ENCODE measurements at places on chromosomes 7 and 10. TPM values are rescaled to one million over a fixed set of nuclear protein-coding genes. Genes with fewer than 3 reads are reported as not detected.
A peak's percentile ranks its signal among the peaks of the same experiment; 100 is the strongest.

The HOXA3 gene
- not detected for total RNA-seq

The SPRN gene
- total RNA-seq = not detected

The PAX4 gene
- total RNA-seq = not detected

The LIPJ gene
- not detected for total RNA-seq

The WEE2 gene
- total RNA-seq = 0.15 TPM

GRCh38 chr10:123784646-123785045 lies 107.0 kb downstream of the CPXM2 start:
- DNase-seq = no peak

GRCh38 chr7:130721486-130722277 lies 12.3 kb downstream of the KLF14 start:
- DNase-seq = no peak

- no peak for DNase-seq
These were observed 38.2 kb upstream of the ANK3 start for GRCh38 chr10:60427709-60428386.

- peak; percentile 44 for DNase-seq
These were observed 184.5 kb downstream of the GATA3 start for GRCh38 chr10:8238986-8239385.

- DNase-seq = peak; percentile 56
These were observed at the start of gene ACTL6B for GRCh38 chr7:100655908-100656674. Gene ACTL6B, minus strand, starts transcription at chr7:100656448. Its CDS starts 94 bp downstream, at chr7:100656354.

GRCh38 chr10:83760142-83760541 lies 379.2 kb upstream of the GHITM start:
- no peak for DNase-seq

DNA sequence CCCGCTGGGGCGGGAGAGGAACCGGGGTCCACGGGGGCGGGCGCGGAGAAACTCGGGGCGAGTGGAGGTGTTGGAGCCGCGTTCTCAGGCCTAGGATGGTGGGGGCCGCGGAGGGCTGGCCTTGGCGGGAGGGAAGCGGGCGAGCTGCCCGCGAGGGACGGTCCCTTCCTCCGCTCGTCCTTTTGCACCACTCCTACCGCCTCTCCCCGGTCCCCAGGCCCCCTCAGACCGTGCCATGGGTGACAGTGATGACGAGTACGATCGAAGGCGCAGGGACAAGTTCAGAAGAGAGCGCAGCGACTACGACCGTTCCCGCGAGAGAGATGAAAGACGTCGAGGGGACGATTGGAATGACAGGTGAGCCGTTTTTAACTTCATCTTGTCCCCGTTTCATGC lies 451 bp downstream of the SRRT start:
- DNase-seq = peak; percentile 49

DNA sequence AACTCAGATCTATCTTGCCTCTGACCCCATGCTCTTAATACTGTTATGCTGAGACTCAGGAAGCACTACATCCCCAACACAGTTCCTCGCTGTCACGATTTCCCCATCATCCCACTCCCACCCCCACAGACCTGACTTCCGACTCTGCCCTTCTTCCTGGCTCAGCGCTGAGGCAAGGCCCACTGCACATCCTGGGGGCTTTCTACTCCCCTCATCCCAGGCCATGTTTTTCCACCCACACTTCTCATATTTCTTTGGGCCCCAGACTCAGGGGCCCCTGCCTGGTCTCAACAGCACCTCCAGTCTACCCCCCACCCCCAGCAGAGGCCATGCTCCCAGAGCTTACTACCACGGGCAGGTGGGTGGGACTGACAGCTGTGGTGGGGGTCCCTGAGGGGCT lies 7.7 kb upstream of the NDST2 start:
- DNase-seq = no peak

GRCh38 chr10:128180843-128181242 lies 54.6 kb upstream of the MKI67 start:
- DNase-seq = peak; percentile 77

- DNase-seq = no peak
These were observed 12.5 kb upstream of the NKX6-2 start for GRCh38 chr10:132798403-132798802.

GRCh38 chr7:116762971-116763370 lies 91.0 kb downstream of the MET start:
- no peak for DNase-seq

DNA sequence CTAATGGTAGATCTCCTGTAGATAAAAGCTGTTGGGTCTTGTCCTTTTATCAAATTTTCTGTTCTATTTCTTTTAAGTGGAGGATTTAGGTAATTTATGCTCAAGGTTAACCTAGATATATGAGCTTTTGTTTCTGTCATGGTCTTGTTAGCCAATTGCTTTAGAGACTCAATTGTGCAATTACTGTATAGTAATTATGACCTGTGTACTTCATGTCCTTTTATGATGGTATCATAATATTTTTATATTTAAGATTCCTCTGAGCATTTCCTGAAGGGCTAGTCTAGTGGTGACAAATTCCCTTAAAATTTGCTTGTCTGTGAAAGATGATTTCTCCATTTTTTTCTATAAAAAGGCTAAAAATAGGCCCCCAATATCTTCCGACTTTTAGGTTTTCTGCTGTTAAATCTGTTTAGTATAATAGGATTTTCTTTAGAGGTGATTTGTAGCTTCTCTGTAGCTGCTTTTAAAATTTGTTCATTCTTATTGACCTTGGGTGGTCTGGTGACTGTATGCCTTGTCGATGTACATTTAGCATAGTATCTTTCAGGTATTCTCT lies 5.4 kb upstream of the AKR1C3 start:
- no peak for DNase-seq

DNA sequence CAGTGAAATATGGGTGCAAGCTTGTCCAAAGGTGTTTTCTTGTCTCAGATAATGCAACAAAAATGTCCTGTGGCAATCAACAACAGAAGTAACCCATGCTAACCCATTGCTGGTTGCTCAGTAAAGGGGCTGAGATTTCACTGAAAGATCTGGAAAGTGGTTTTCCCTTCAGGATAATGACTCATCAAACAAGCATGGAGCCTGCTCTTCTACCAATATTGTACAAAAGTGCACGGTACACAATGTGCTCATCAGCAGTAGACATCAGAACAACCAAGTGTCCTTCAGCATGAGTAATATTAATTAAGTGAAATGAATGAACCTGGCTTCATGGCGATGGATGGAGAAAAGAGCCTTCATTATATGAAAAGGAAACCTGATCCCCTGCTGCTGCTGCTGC lies 287.1 kb upstream of the NEBL start:
- no peak for DNase-seq

DNA sequence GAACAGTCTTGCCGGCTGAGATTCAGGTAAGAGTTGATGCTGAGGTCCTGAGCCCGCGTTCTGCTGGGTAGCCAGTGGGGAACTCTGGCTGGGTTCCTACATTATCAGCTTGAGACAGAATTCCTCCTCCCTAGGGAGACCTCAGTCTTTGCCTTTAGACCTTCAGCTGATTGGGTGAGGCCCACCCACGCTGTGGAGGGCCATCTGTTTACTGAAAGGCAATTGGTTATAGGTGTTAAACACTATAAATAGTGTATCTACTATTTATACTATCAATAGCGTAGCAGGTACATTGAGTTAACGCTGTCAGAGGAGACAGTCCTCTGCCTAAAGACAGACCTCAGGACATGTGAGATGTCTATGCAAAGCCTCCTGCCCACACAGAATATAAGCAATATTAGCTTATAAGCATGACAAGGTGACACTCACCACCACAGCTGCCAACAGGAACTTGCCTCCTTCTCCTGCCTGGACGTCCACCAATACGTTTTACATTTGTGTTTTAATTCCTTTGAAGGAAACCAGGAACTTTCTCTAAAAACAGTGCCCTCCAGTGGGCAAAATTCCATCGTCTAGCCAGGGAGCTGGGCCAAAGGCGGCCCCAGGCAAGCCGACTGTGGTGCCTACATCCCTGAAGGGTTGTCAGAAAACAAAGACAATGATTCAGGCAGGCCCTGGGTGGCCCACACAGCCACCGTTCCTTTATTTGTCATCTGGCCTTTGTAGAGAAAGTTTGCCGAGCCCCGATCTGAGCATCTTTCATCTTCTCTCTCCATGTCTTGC lies 58.8 kb downstream of the INSIG1 start:
- no peak for DNase-seq

- DNase-seq = no peak
These were observed 20.2 kb downstream of the HPS6 start for GRCh38 chr10:102085336-102085735.

DNA sequence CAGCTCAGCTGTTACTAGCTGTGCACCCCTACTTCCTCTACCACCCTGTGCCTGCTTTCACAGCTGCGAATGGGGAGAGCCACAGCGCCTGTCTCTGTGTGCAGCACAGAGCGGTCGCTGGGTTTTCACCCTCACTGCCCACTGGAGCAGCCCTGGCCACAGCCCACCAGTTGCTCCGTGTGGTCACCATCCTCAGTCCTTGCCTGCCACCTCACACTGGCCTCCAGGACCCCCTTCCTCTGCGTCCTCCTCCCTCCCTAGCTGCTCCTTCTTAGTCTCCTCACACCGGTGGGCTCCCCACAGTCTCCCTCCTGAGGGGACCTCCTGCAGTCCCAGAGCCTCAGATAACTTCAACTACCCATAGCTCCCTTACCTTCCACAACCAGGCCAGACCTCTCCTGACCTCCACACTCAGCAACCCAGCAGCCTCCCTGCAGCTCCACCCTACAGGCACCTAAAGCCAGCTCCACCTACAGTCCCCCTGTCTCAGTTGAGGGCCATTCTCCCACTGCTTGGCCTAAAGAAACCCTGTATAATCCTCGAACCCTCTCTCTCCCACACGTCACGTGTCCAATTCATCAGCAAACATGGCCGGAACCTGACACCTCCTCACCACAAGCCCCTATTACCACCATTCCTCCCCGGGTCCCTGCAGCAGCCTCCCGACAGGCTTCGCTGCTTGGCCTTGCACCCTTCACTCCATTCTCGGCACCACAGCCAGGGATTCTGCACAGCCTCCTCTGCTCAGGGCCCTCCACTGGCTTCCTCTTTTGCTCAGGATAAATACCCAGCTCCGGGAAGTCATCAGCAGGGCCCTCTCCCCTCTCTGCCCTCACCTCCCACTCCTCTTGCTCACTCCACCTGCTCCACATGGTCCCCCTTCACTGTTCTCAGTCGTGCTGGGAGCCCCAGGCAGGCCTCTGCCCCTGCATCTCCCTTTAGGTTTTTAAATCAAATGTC lies 28.1 kb downstream of the PLAC9 start:
- no peak for DNase-seq
